ENCODE measurements at places on chromosomes 2 and 18.
A peak's percentile ranks its signal among the peaks of the same experiment; 100 is the strongest.

- DNase-seq: no peak
Observed at GRCh38 chr2:70888923-70889715, 46.6 kb upstream of the ATP6V1B1 start.

- DNase-seq: no peak
Observed at GRCh38 chr2:221911321-221911720, 339.2 kb upstream of the EPHA4 start.

GRCh38 chr18:22703883-22704585 is 229.1 kb upstream of the RBBP8 start:
- no peak for DNase-seq

DNA sequence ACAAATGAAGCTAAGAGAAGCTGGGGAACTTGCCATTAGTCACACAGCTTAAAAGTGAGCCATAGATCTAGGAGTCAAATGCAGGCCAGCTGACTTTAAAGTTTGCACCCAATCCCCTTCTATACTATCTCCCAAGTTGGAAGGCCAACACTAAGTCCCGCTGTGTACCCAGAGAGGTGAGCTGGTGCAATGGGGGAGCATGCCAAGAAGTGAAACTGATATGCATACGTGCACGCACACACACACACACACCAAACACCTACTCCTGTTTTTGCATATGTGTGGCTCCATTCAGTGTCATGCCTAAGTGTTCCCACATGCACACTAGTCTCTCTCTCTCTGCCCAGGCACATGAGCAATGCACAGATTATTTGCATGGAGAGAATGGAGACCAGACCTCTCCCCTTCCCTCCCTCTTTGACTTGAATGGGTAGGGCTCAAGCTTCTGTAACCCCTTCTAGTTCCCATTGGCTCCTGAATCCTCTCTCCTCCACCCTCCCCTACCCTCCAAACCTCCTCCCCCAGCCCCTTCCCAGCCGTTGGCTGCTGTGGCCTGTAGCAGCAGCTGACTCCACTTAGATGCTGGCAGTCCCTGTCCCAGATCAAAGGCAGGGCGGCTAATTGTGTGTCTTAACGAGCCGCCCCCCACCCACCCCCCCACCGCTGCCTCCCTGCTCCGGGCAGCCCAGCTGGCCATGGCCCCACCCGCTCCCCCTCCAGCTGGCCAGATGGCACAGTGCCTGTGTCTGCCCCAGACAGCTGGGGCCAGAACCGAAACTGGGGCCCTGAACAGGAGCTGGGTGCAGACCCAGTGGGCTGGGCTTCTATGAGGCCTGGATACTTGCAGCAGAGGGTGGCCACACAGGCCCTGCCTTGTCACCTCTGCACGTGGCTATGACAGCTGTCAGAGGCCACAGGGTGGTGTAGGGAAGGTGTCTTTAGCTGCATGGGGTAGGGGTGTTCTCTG is 5.6 kb downstream of the WNT10A start:
- DNase-seq: no peak

DNA sequence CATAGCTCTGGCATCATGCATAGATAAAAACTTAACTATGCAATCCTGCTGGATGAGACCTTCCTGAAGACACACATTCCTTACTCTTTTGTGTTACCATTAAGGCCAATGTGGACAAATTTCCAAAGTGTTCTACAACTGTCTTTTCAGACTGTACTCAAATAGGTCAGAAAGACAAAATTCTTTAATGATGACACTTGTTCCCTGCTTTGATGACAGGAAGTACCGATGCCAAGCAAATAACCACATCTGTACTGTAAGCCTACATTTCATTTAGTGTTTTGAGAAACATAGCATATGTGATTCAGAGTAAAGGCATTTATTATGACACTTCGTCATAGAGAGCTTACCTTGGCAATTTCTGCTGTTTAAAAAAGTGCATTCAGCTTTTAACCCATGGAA is 55.0 kb downstream of the PMAIP1 start:
- DNase-seq: no peak

DNA sequence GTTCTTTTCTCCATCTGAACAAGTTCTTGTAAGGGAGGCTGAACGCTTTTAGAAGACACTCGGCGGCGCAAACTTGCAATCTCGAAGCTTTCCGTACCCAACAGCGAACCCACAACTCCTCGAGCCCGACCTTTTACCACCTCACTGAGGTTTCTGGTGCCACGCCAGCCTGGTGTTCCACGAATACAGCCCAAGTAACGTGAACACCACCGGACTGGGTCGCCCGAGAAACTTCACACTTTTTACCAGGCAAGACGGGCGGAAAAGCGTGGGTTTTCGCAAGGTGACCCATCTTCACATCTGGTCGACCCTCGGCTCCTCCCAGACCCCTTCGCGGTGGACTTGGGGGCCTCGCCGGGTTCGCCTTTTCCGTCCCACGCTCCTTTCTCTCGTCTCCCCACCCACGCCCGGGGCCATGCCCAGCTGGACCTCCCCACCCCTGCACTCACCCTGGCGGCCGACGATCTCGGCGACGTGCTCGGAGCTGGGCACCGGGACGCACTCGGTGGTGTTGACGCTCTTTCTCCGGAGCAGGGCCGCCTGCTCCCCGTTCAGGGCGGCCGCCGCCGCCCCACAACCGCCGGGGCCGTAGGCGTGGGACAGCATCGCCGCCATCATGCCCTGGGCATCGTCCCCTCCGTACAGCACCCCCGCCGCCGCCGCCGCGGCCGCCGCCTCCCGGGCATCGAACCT is 1.2 kb downstream of the MEX3C start:
- peak; percentile 58 for DNase-seq

GRCh38 chr18:62512996-62513395 is 9.8 kb upstream of the ZCCHC2 start:
- no peak for DNase-seq

GRCh38 chr2:39772812-39773152 is 6.3 kb downstream of the THUMPD2 start:
- no peak for DNase-seq

- DNase-seq: no peak
Observed at GRCh38 chr2:157601807-157602206, 26.9 kb downstream of the ACVR1C start.

DNA sequence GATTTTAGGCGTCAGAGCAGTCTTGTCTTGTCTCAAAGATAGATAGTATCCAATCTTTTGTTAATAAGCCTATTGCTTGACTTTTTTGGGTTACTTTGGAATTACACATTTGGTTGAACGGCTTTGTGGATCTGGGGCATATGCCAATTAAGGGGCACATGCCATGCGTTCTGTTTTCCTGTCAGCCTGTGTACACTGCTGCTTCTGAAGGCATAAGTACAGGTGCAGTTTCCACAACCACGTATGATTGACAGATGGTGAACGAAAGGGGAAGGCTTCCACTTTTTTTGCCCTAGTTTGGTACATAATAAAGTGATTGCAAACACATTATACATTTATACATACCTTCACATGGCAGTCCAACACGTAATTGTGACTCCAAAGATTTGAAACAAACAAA is 102.3 kb downstream of the RAPH1 start:
- no peak for DNase-seq

- DNase-seq: no peak
Observed at GRCh38 chr2:104249629-104250028, 604.3 kb upstream of the POU3F3 start.

DNA sequence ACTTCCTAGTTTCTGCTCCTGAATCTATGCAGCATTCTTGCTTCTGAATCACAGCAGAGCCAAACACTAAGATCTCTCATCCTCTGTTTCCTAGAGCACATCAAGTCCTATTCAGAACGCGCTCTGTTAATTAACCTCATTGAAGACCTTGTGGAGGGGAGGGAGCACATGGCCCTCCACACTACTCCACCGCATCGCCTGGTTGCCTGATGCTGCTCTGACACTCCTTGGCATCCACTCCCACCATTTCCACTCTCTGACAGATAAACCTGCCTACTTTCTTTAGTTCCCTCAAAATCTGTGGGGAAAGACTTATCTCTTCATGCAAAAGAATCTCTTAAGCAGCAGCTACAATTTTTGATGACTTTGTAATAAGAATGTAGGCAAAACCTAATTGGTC is 802.3 kb upstream of the GYPC start:
- no peak for DNase-seq

- no peak for DNase-seq
Observed at GRCh38 chr2:157620956-157621355, 7.7 kb downstream of the ACVR1C start.

DNA sequence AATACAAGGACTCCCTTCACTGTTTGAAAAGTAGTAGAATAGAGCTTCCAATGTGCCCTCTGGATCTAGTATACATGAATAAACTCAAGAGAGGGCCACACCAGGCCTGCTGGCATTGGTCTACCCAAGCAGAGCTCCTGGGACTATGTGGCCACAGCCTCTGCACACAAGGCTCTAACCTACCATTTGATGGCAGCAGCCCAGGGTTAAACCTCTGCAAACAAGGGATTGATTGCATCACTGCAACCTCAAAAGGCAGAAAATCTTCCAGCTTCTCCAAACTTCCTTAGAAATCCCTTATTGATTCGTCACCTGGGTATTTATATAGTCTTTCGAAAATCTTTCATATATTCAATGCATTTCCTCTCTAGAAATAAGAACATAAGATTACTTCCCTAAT is 147.6 kb upstream of the SETBP1 start:
- DNase-seq: no peak

GRCh38 chr2:126663184-126663963 is 7.4 kb downstream of the GYPC start:
- DNase-seq: no peak

GRCh38 chr2:61759005-61759404 is 94.9 kb downstream of the FAM161A start:
- DNase-seq: no peak

DNA sequence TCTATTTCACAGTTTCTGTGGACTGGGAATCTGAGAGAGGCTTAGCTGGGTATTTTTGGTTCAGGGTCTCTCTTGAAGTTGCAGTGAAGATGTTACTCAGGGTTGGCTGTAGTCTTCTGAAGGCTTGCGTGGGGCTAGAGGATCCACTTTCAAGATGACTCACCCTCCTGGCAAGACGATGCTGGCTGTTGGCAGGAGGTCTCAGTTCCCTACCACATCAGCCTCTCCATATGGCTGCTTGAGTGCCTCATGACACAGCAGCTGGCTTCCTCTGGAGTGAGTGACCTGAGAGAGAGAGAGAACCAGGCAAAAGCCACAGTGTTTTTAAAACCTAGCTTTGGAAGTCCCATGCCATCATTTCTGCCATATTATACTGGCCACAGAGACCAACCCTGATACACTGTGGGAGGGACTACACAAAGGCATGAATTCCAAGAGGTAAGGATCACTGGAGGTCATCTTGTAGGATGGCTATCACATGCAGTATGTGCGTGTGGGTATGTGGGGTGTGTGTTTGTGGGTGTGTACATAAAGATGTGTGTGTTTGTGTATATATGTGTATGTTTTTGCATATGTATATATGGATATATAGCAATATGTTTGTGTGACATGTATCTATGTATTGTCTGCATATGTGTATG is 25.1 kb downstream of the DNPEP start:
- peak; percentile 15 for DNase-seq

- no peak for DNase-seq
Observed at GRCh38 chr18:54883816-54884604, 55.7 kb downstream of the RAB27B start.

GRCh38 chr2:179049546-179050311 is at the start of gene CCDC141:
Gene CCDC141 (minus strand): TSS chr2:179050137. CDS start chr2:179049941, 196 bp downstream.
- peak; percentile 32 for DNase-seq

- DNase-seq: no peak
Observed at GRCh38 chr18:58536534-58537271, 92.2 kb downstream of the ALPK2 start.

GRCh38 chr18:52175406-52175805 is 164.6 kb upstream of the DCC start:
- DNase-seq: no peak

GRCh38 chr2:218343591-218343990 is 13.1 kb upstream of the CATIP start:
- no peak for DNase-seq

DNA sequence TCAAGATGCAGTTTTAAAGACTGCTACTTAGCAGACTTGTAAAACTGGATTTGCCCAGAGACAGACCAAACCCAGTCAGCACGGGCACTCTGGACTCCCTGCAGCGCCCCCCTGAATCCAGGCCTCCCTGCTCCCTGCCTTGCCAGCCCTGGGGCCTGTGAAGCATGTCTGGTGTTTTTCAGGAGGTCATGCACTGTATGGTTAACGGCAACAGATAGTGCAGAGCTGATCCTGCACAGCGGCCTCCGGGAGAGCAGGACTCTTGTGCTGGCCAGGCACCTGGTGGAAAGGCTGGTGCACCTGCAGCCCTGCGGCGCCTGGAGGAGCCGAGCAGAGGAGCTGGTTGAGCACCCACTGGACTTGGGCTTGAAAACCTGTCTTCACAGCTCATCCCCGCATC is 30.4 kb downstream of the HDAC4 start:
- DNase-seq: no peak

DNA sequence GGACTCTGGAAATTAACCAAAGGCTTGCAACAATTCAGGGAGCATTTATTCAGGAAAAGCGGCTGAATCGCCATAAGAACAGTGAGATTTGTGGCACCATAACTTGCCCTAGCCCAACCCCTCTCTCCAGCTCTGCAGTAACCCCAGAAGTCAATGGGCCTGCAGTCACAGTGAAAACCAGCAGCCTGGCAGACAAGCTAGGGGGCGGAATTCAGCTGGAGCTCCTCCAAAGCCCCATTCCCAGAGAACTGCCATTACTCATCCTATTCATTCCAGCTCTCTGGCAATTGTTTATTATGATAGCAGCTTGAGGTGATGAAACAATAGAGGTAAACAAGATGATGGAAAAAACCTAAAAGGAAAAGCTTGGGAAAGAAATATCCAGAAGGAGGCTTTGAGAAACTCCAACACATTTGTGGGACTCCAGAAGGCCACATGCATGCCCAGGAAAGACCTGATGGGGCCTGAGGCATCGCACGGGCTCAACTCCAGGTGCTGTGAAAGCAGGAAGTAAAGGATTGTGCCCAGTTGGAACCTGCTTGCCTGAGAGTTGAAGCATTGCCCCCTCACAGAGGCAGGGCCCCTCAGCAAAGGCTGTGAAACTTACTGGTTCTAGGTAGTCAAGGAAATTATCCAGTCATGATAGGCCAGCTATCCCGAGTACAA is 126.7 kb downstream of the TWIST2 start:
- no peak for DNase-seq

GRCh38 chr2:34734662-34735061 is 1135.6 kb upstream of the FAM98A start:
- no peak for DNase-seq

Data from CD4-positive, alpha-beta T cell treated with Interferon alpha-2 for 1 hour (primary cell).